Fibroblast of lung (primary cell): ENCODE measurements at places on chromosomes 1 and 21. TPM values are rescaled to one million over a fixed set of nuclear protein-coding genes. Genes with fewer than 3 reads are reported as not detected.

DNA sequence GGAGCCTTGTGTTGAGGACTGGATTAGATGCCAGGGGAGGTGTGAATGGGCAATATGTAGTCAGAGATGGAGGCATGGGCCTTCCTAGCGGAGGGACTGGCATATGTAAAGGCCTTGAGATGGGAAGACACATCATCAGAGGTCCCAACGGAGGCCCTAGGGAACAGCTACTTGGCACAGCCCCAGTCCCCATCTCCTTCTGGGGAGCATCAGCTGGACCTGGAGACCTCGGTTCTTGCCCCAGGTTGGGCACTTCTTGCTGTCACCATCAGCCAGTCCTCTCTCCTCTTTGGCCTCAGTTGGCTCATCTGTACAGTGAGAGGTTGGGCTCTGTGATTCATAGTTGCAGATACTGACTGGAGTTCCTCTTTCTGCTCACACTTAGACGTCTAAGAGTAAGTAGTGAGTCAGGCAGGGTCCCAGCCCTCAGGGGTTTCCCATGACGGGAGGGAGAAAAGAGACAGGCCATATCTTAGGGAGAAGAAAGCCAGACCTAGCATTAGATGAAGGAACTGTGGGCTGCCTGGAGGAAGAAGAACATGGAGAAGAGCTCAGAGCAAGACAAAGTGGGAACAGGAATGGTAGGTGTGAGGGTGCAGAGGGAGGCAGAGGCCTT, 3.4 kb upstream of the MARCKSL1 start:
- peak; percentile 17 for DNase-seq

GJA5 gene
- not detected in 2 replicates for total RNA-seq

DNA sequence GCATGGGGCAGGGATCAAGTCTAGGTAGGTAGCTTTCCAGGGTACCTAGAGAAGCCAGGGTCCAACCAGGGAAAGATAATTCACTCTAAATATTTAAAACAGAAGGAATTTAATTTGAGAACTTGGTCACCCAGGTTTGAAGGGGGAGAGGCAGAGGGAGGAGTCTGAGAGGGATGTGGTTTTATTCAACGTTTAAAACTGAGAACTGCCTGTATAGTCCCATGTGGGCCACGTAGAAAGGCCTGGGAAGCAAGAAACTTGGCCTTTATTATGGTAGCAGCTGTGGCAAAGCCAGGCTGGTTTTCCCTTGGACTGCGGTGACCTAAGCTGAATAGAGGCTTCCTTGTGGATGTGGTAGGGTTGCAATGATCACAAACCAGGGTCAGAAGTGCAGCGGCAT, 42.0 kb upstream of the DUSP10 start:
- DNase-seq = no peak

DNA sequence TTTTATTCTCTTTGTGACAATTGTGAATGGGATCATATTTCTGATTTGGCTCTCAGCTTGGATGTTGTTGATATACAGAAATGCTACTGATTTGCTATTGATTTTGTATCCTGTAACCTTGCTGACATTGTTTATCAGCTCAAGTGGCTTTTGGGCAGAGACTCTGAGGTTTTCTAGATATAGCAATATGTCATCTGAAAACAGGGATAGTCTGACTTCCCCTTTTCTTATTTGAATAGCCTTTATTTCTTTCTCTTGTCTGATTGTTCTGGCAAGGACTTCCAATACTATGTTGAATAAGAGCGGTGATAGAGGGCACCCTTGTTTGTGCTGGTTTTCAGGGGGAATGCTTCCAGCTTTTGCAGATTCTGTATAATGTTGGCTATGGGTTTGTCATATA, 150.8 kb downstream of the FASLG start:
- no peak for DNase-seq

LCE2B gene
- not detected in 2 replicates for total RNA-seq

TOMM40L gene
- 9.2 and 11.7 TPM in 2 replicates for total RNA-seq

- peak; percentile 99 for DNase-seq
Measured at GRCh38 chr1:245091818-245092637, 62.8 kb upstream of the KIF26B start.

SCAF4 gene
- total RNA-seq = 3.9 and 5.6 TPM in 2 replicates

DNA sequence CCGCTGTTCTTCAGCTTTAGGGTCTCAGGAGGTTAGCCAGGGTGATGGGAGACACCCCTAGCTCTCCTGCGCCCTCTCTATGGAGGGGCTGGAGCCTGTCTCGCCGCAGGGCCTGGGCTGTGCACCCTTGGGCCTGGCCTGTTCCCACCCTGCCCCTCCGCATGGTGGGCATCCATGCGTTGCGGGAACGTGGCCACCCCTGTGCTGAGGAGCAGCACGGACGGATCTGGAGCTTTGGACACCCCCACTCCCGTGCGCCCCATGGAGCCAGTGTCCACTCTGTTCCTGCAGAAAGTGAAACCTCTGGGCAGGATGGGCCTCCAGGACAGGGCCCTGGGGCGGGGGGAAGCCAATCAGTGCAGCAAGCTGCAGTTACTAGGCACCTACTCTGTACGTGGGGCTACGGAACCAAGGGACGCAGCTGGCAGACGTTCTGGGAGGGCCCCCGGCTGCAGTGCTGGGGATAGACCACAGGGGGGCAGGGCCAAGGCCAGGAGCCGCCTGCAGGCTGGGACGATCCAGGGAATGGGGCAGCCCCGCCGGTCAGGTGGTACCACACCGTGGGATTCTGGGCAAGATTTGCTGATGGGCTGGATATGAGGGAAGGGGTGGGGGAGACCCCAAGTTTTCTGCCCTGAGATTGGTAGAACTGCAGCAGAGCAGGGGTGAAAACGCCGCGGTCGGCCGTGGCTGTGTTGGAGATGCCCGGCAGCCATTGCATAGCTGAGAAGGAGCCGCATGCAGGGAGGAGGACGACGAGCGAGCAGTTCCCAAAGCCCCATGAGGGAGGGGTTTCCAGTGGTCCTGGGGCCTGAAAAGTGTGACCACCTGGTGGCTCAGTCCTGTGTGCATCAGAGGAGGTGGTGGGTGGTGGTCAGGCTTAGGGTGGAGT, 43.3 kb downstream of the TP73 start:
- DNase-seq = peak; percentile 11

GJA9 gene
- total RNA-seq = under 0.01 TPM in 1 of 2 replicates, not detected in the other

DNA sequence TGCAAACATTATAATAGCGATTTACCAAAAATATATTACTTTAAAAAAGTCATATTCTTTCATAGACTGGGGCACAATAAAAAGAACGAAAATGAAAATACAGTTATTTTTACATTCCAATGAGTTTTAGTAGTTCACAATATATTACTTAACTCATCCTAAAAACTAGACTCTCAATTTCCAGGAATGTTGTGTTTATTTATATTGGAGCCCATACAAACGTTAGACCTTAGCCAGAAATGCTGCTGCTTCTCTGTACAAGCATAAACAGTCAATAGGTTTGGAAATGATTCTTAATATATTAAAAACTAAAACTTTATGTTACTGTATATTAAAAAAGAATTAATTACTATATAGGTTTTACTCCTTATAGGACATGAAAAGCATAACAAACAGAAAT, 302.3 kb downstream of the BRINP3 start:
- peak; percentile 66 for DNase-seq

GRCh38 chr1:165871311-165872067, 44.1 kb downstream of the UCK2 start:
- DNase-seq = peak; percentile 73

FMO1 gene
- total RNA-seq = 0.77 TPM in 1 of 2 replicates, not detected in the other

- no peak for DNase-seq
Measured at GRCh38 chr21:39503123-39503762, 51.5 kb downstream of the SH3BGR start.

DNA sequence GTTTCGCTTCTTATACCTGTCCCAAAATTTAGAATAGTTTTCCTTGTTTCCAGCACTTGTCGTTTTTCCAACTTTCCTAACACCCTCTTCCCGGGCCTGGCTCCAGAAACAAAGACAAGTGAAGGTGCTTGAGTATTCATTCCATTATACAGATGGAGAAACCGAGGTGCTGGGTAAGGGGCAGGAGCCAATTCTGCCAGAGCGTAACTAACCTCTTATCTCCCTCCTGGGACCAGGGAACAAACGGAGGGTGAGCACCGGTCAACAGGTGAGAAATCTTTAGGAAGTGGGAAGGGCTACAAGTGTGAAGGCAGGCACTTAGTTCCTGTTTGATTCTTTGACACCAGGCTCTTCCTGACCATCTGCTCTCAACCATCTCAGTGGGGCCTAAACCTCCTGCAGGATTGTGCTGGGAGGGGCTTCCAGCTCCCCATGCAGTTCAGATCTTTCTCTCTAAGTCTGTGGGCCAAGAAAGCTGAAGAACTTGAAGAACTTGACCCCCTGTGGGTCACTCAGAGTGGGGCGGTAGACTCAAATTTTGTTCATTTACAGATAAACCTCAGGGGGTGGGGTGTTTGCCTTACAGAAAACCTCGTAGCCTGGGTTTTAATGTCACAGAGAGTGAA, 8.7 kb downstream of the PLXNA2 start:
- DNase-seq = no peak

TSPAN2 gene
- total RNA-seq = 0.66 and 2.1 TPM in 2 replicates

GRCh38 chr1:197393105-197393504, 125.1 kb downstream of the CRB1 start:
- DNase-seq = no peak

GRCh38 chr1:1068517-1069055, 5.5 kb downstream of the RNF223 start:
- no peak for DNase-seq

DNA sequence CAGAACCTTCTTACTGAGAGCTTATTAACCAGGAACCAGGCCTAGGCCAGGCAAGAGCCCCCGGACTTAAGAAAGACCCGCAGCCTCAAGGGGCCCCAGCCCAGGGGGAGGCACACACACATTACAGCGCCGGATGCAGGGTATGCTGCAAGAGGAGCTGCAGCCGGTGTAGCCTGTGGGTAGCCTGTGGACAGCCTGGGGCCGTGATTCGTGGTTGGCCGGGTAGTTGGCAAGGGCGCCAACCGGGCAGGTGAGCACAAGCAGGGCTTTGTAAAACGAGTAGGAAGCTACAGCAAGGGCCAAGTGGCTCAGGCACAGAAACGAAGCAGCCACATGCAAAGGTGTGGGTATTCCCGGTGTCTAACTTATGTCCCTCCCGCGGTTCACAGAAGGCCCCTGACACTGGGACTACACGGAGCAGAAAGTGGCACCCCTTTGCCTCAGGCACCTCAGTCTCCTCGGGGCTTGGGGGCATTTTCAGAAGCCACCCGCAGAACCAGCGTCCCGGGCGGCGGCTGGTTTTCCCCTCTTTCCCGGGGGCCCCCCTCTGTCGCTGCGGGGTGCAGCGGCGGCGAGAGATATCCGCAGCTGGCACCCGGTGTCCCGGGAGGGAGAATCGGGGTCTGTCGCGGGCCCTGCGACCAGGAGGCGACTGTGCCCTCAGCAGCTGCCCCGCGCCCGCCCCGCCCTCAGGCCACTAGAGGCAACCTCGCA, 40.8 kb downstream of the KIAA1614 start:
- no peak for DNase-seq

DNA sequence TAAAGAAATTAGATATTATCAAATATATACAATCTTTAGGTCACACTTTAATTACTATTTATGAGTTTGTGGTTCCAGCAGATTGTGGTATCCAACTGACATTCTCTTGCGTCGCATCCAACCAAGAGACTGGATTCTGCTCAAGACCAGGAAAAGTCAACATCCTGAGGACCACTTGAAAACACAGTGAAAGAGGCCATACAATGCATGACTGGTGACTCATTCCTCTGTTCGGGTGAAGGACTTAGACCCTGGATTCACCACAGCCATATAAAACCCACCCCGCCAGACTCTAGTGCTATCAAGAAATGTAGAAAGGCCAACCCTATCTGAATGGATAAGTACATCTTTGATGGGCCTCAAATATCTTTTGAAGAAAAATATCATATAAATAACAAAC, 14.5 kb upstream of the CFHR4 start:
- DNase-seq = no peak

- no peak for DNase-seq
Measured at GRCh38 chr1:235622936-235623779, 26.4 kb downstream of the GNG4 start.

DNA sequence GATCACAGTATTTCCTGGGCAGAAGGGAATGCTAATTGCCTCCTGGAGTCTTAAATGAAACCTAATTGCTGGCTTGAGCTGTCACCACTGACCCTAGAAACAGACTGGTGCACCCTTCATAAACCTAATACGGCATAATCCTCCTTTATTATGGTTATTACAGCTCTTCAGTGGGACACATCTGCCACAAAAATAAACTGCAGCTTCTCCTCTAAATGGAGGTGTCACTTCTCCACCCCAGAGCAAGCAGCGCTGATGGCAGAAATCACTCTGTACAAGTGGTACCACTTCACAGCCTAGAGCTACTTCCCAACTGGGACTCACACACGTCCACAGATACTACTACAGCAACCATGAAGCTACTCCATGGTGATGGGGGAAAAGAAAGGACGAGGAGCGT, 11.1 kb downstream of the PTPN14 start:
- DNase-seq = no peak

FAM72D gene
- 0.26 and 1.7 TPM in 2 replicates for total RNA-seq

DNA sequence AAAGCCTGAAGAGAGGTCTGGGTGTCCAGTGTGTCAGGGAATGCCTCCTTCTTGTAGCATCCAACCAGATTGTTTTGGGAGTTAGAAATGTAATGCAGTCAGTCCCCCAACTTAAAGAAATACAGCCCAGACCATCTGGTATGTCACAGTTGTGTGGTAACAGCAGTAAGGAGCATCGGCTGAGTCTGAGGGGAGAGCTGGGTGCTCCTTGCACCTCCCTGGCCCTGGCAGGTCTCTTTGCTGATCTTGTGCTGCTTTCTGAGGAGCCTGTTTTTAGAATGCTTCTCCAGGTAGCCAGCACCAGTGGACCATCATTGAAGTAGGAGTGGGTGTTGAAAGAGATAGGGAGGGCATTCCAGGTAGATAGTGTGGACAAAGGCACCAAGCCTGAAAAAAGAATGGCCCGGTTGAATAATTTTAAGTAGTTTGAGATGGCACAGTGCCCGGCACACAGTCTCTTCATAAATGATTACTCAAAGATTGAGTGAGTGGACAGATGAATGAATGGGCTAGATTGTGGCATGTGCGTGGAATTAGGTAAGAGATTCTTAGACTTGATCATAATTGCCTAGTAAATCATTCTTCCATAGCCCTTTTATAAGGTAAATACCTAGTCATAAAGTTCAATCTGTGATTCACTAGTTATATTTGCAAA, 46.5 kb downstream of the LAMC1 start:
- no peak for DNase-seq

SORT1 gene
- 12.8 and 37.5 TPM in 2 replicates for total RNA-seq

MR1 gene
- total RNA-seq = 14.9 and 42.1 TPM in 2 replicates

DNA sequence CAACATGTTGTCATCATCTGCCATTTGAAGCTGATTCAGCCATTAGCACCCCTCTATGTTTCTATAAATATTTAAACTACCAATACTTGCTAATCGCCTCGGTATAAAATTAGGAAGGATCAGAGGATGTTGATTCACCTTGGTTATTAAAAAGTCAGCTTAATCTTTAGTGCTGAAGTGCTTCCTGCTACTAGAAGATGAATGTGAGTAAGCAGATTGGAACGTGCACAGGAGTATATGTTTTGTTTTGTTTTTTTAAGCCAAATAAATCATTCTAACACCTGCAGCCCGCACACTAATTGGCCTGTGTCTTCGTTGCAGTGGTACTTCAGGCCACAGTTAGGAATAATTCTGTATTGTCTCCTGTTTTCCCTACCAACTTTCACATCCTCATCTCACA, 485.7 kb downstream of the AJAP1 start:
- DNase-seq = no peak

CD1B gene
- total RNA-seq = not detected in 2 replicates
